Activated T-helper 9 cell treated with anti-CD3 and anti-CD28 coated beads, Interleukin-2, amount 50 U/mL, for 16 hours (primary cell): ENCODE measurements at places on chromosomes 4 and X.

DNA sequence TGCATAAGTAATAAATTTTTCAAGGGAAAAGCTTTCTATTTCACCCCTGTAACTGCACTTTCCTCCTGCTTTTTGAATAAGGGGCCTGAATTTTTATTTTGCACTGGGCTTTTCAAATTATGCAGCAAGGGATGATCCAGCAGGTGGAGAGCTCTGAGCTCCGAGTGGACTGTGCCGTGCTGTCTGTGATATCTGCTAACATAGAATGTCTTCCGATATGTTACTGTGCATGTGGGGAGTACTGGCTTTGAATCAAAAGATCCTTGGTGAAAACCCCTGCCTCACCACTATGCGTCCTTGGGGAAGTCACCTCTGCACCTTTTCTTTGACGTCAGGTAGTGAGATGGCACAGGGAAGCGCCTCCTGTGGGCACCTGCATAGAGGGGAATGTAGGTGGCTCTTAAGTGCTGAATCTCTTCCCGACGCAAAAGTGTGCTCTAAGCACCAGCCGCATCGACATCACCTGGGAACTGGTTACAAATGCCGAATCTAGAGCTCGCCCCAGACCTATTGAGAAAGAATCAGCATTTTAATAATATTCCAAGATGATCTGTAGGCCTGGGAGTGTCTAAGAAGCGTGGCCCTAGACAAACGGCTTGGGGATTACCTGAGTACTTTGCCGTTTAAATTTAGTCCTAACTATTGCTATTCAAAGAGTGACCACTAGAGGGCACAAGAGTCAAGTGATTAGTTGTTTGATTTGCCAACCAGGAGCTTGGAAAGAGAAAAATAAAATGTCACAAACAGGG is 19.2 kb upstream of the WFS1 start:
- DNase-seq = no peak

- no peak for DNase-seq
These were observed 1425.8 kb downstream of the PCDH7 start for GRCh38 chr4:32145987-32146386.

DNA sequence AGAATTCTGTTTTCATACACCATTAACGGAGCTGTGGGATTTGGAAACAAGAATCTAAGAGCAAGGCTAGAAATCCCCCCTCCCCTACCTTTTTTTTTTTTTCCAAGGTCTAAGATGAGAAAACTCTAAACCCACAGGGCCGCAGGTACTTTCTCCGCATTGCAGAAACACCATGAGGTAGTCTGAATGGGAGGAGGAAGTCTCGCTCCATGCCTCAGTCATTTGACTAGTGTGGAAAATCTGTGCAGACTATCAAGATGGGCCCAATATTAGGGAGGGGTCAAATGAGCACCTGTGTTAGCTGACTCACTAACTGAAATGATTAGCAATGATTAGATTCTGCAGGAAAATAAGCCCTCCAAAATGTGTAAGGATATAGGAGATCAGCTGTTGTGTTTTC is 40.9 kb upstream of the MAP3K15 start:
- DNase-seq = no peak

DNA sequence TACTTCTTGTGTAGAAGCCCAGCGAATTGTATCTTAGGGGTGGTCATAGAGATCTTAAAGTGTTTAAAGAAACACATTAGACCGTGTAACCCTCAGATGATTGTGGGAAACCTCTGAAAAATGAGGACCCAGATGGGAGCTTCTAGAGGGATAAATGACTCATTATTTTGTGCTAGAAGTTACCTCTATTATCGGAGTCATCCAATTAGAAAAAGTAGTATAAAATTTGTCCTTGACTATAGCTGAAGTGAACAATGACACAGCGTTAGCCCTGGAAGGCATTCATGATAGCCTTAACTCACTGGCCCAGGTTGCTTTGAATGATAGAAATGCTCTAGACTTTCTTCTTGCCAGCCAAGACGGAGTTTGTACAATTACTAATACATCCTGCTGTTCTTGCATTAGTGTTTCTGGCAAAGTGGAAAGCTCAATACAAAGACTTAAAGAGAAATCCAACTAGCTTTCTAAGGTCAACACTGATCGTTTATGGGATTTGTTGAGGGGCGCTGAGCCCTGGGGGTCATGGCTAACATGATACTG is 178.9 kb upstream of the VEGFC start:
- no peak for DNase-seq

- DNase-seq = no peak
These were observed 102.1 kb upstream of the TENM3 start for GRCh38 chr4:182141061-182141460.

- no peak for DNase-seq
These were observed 168.5 kb upstream of the MXRA5 start for GRCh38 chrX:3514996-3515395.

- no peak for DNase-seq
These were observed 27.1 kb upstream of the MAP9 start for GRCh38 chr4:155403886-155404285.

- no peak for DNase-seq
These were observed 12.2 kb upstream of the FGF16 start for GRCh38 chrX:77434962-77435361.

DNA sequence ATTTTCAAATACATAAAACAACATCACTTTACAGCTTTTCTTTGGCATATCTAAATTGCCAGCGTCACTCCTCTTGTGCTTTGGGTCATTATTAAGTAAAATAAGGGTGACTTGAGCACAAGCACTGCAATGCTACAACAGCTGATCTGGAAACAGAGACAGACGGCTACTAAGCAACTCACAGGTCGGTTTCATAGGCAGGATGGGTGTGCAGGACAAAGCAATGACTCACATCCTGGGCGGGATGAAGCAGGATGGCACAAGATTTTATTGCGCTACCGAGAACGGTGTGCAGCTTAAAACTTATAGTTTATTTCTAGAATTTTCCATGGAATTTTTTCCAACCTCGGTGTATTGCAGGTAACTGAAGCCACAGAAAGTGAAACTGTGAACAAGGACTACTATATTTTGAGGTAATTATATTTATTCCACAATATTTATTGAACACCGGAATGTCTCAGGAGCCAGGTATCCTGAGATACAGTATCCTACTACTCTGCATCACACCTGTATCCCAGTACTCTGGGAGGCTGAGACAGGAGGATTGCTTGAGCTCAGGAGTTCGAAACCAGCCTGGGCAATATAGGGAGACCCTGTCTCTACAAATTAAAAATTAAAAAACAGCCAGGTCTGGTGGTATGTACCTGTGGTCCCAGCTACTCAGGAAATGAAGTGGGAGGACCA is 215.5 kb downstream of the APBB2 start:
- DNase-seq = no peak

- DNase-seq = no peak
These were observed 27.6 kb downstream of the ELOVL6 start for GRCh38 chr4:110170861-110171260.

GRCh38 chrX:71171110-71171801 is 26.6 kb downstream of the NLGN3 start:
- DNase-seq = no peak

DNA sequence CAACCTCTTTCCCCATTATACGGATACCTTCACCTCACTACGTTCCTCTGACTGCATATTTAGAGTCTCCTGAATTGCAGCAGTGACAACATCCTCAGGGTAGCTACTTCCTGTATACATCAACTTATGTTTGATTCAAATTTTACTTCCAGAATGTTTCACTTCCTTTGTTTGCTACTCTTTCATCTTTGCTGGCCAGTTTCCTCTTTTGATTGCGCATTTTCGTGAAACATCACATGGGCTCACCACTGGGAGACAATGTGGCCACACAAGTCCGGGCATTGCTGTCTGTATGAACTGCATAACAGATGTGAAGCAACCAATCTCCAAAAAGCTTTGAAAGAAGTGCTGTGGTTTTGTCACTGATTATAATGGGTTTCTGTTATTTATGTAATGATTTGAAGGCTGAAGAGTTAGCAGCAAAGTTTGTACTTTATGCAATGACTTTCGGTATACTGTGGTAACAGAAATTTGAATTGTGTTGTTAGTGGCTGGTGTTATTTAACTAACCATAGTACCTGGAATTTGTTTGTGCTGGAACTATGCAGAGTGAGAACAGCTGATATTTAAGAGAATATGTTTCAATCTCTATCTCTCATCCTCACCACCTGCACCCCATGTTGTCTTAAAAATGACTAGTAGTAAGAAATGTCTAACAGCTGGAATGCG is 7.4 kb downstream of the SNCA start:
- no peak for DNase-seq

- no peak for DNase-seq
These were observed 280.3 kb downstream of the INPP4B start for GRCh38 chr4:142565771-142566170.

DNA sequence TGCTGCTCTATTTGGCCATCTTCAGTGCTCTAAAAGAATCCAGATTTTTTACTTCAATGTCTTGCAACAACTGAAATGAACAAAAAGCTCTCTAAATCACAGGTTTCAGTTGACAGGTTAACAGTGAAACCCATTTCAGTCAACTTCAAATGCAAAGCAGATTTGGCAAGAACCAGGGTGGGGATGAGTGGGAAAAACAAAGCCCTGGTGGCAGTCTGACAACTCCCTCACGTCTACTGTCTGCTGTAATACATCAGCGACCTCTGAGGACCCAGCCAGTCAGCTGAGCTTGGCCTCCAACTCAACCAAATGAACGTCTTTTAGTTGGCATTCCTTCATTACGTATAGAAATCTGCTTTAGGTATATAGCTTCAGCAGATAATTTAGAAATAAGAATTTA is 95.8 kb downstream of the COL25A1 start:
- DNase-seq = no peak

DNA sequence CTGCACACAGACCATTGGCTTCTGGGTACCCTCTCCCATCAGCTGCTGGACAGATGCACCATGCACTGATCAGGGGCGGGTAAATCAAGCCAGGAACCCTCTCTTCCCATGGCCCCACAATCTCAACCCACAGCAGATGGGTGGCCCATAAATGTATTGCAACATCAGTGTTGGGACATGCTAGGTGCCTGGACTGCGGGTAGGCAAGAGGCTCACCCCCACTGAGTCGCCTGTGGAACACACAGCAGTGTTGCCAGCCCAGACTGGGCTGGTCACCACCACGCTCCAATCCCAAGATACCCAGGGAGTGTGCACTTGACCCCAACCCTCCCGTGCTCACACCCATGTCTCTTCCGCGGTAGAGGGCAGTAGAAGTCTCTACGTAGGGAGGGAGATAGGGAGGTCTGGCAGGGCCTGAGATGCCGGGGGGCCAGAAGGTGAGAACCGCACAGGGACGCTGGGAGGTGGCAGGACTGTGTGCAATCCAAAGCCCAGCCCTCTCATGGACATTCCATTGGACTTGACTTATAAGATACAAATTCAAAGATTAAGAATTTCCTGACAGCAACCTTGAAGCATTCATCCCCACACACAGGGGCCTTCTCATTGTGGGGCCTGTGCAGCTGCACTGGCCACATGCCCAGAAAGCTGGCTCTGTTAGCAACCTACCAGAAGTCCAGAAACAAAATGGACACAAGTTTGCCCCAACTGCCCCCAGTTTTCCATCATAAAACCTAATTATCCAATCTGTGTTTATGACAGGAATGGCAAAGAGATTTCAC is 183.7 kb downstream of the NSUN7 start:
- no peak for DNase-seq

DNA sequence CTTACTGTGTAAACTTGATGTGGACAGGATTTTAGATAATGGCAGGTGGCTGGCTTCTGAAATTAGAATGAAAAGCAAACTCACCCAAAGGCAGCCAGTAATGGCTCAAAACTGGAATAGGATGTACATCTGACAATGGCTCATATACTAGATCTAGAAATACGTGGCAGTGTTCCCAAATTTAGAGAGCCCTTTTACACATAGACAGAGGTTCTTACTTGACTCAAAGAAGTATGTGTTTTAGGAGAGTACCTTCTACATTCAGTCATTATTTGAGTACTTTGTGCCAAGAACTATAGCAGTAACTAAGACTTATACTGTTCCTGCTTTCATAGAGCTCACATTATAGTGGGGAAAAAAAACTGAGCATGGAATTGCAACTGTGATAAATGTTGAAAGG is 48.0 kb downstream of the UBE2K start:
- no peak for DNase-seq

DNA sequence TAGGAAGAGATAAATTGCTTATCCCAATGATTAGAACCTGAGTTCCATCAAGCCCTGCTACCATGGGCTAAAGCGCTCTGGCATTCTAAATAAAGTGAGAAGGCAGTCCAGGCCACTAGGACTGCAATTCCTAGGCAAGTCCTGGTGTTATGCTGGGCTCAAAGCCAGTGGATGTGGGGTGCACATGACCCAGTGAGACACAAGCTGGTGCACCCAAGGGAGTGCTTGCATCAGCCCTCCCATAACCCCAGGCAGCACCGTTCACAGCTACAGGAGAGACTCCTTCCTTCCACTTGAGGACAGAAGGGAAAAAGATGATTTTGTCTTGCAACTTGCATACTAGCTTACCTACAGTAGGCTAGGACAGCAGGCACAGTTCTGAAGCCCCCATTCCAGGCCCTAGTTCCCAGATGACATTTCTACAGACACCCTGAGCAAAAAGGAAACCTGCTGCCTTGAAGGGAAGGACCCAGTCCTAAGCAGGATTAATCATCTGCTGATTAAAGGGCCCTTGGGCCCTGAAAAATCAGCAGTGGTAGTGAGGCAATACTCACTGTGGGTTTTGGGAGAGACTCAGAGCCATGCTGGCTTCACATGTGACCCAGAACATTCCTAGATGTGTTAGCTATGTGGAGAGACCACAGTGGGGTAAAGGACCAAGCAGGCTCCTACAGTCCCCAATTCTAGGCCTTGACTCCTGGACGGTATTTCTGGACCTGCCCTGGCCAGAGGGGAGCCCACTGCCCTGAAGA is 77.8 kb downstream of the KLHL13 start:
- DNase-seq = no peak

GRCh38 chrX:140822184-140822583 is 112.6 kb downstream of the LINC00632 start:
- DNase-seq = no peak

GRCh38 chr4:70895405-70895804 is 6.8 kb upstream of the MOB1B start:
- DNase-seq = no peak

DNA sequence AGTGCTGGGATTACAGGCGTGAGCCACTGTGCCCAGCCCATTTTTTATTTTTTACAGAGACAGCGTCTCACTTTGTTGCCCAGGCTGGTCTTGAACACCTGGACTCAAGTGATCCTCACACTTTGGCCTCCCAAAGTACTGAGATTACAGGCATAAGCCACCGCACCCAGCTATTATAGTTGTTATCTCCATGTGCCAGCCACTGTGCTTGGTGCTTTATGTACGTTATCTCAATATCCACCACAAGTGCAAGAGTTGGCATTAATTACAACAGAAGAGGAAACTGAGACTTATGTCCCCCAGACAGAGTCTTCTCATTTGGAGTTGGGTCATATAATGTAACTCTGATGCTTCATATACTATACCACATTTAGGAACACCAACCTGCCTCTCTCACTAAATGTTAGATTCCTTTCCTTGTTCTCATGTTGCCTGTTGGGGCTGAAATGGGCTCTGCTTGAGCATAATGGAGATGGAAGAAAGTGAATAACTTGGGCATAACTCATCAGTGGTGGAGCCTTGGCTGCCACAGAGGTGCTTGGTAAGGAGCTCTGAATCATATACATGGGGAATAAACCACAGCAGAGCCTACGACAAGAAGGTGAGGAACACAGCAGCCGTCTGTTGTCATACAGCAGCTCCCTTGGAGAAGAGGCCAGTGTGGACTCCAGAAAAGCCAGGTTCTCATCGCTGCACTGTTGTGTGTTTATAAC is 84.3 kb downstream of the SPRY1 start:
- DNase-seq = no peak
